Caco-2 (cell line): ENCODE measurements at places on chromosomes 7 and 10. TPM values are rescaled to one million over a fixed set of nuclear protein-coding genes. Genes with fewer than 3 reads are reported as not detected.

Gene CFAP69
- 4.8 and 7.4 TPM in 2 replicates for total RNA-seq

Gene BAZ1B
- 85.2 and 85.7 TPM in 2 replicates for total RNA-seq

DNA sequence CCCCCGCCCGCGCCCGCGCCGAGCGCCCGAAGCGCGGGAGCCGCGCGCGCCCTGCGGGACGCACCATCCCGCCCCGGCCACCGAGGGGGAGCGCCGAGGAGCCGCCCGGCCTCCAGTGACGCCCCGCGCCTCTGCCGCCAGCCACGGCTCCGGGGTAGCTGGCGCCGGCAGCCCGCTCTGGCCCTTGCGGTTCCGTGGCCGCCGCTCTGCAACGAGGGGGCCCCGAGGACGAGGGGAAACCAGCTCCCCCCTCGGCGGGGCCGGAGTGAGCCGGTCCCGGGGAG is at the start of gene PAXIP1:
Gene PAXIP1 (minus strand): TSS at position 33 of the 284 bp plus-strand sequence. CDS start 195 bp downstream, outside the sequence.
- 0 out of 2 replicates have a peak, but pooled peaks cover 5% of the 10 kb centered on the region for H3K4me1 ChIP-seq
- H3K36me3 ChIP-seq = no peaks in the 10 kb centered on the region; the same call in 1 of the 2 replicates
- peak; percentile 83 for DNase-seq

Gene CNNM1
- total RNA-seq = not detected in 2 replicates

Gene AGAP9
- 20.7 and 26.1 TPM in 2 replicates for total RNA-seq

- no peak overlapping the region for H3K27ac ChIP-seq
- H3K4me1 ChIP-seq = peaks cover 1% of the 10 kb centered on the region; the same call in 1 of the 2 replicates
- no peaks in the 10 kb centered on the region for H3K36me3 ChIP-seq
- DNase-seq = no peak
- no peak overlapping the region for H3K4me3 ChIP-seq
- no peaks in the 10 kb centered on the region for H3K27me3 ChIP-seq
Measured at GRCh38 chr10:74958316-74958715, 131.9 kb downstream of the KAT6B start.

- H3K4me1 ChIP-seq = no peaks in the 10 kb centered on the region
- no peak for DNase-seq
- no peaks in the 10 kb centered on the region for H3K27me3 ChIP-seq
- no peaks in the 10 kb centered on the region for H3K36me3 ChIP-seq
- H3K27ac ChIP-seq = no peak overlapping the region
Measured at GRCh38 chr10:84838851-84839250, 510.5 kb downstream of the CCSER2 start.

- no peaks in the 10 kb centered on the region for H3K27me3 ChIP-seq
- H3K36me3 ChIP-seq = no peaks in the 10 kb centered on the region
- H3K4me1 ChIP-seq = no peaks in the 10 kb centered on the region
- DNase-seq = no peak
- H3K27ac ChIP-seq = no peak overlapping the region
Measured at GRCh38 chr7:24073651-24074420, 210.2 kb upstream of the NPY start.

Gene CUZD1
- total RNA-seq = 2.1 and 2.2 TPM in 2 replicates
